ENCODE measurements at places on chromosomes 16 and 17. TPM values are rescaled to one million over a fixed set of nuclear protein-coding genes. Genes with fewer than 3 reads are reported as not detected.

Gene RAB40C
- total RNA-seq: 13.3 TPM

Gene ATAD5
- total RNA-seq: 8.0 TPM

Gene GAST
- not detected for total RNA-seq

Gene NAGPA
- 18.2 TPM for total RNA-seq

Gene TAT
- not detected for total RNA-seq

Gene TVP23A
- not detected for total RNA-seq

Gene TENT4B
- 12.7 TPM for total RNA-seq

Gene PABPN1L
- not detected for total RNA-seq

Gene PRSS33
- total RNA-seq: not detected

Gene RCVRN
- total RNA-seq: not detected

Gene NHLRC4
- total RNA-seq: 0.59 TPM

Gene REXO5
- total RNA-seq: 8.8 TPM

Gene TBC1D3H
- total RNA-seq: not detected

Gene MYH11
- not detected for total RNA-seq

Gene OR1A1
- total RNA-seq: not detected

Gene CCDC40
- total RNA-seq: 4.0 TPM

Gene NEUROD2
- not detected for total RNA-seq

Gene GPR139
- total RNA-seq: not detected

Gene TMEM231
- 18.8 TPM for total RNA-seq

Gene TNFRSF13B
- not detected for total RNA-seq

Gene NPLOC4
- total RNA-seq: 88.4 TPM

Gene SHCBP1
- total RNA-seq: 16.2 TPM

Gene KIF2B
- not detected for total RNA-seq

Gene TAC4
- not detected for total RNA-seq

Gene FOXN1
- total RNA-seq: not detected

Gene MSLN
- total RNA-seq: not detected

Gene ZSCAN10
- total RNA-seq: not detected

Gene NLRC5
- 43.4 TPM for total RNA-seq

Gene WNK4
- not detected for total RNA-seq

Gene HS3ST2
- under 0.01 TPM for total RNA-seq

Gene CYGB
- 13.9 TPM for total RNA-seq

Gene PPP1R27
- total RNA-seq: not detected

Gene EPX
- not detected for total RNA-seq
